ENCODE measurements at places on chromosomes 4 and X. TPM values are rescaled to one million over a fixed set of nuclear protein-coding genes. Genes with fewer than 3 reads are reported as not detected.

- no peak for DNase-seq
Measured at GRCh38 chr4:75484190-75484589, 30.0 kb downstream of the RCHY1 start.

DNA sequence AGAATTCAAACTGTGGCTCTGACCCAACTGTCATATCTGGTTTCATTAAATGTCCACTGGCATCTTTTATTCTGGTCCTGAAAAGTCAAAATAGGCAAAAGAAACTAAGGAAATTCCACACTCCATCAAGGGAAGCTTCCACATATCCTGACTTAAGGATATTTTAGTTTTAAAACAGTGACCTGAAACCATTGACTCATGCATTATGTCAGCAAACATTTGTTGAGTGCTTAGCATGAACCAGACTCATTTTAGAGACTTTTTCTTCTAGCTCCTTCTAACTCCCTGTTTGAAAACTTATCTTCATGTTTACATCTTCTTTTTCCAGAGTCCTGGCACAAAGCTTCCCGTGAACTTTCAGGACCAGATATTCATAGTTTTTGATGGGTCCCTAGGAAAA is 6.9 kb upstream of the CXCL1 start:
- DNase-seq = no peak

DNA sequence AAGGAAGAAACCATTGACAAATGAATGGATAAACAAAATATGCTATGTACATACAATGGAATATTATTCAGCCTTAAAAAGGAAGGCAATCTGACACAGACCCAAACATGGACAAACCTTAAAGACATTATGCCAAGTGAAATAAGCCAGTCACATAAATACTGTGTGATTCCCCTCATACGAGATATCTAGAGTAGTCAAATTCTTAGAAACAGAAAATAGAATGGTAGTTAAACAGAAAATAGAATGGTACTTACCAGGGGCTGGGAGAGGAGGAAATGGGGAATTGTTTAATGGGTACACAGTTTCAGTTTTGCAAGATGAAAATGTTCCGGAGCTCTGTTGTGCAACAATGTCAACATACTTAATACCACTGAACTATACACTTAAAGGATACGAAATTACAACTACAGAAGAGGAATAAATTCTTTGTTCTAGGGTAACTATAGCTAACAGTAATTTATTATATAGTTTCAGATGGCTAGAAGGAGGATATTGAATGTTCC is 47.8 kb upstream of the DUSP21 start:
- DNase-seq = no peak

DNA sequence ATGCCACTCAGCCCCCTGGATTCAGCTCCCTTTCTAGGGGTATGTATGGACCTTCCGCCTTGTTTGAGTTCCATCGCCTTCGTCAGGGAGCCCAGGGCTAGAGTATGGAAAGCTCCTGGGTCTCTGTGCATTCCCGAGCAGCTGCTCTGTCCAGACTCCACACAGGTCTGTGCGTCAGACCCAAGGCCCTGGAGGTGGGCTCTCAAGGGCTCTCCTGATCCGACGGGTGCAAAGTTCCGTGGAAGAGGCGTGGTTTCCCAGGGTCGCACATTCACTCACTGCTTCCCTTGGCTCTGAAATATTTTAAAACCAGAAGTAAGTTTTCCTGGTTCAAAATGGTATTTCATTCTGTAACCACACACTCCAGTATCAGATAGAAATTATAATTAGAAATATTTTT is 863.2 kb downstream of the TRIML1 start:
- no peak for DNase-seq

Gene KLKB1
- not detected for total RNA-seq

DNA sequence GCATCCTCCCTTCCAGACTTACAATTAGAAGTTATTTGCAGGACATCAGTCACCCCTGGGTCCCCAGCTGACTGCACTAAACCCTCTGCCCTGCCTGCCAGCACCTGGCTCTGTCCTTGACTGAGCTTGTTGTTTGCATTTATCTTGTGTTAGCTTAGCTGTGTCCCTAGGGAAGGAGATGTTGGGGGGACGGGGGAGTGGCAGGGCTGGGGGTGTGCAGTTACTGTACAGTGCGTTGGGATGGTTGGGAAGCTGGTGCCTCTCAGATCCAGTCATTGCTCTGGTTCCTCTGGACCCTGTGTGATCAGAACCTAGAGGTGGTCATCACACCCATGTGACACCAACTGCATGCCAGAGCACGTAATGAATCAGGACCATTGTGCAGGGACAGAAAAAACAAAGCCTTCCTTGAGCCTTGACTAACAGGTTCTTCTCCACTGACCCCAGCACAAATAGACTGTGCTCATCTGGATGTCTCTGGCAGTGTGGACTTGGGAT is 32.7 kb upstream of the PROM1 start:
- DNase-seq = no peak

All from Caco-2 (cell line).